NCI-H1436 treated with DMSO at 0.1 percent for 48 hours (cell line): ENCODE measurements at places on chromosomes 2 and 18.
A peak's percentile ranks its signal among the peaks of the same experiment; 100 is the strongest.

- DNase-seq: no peak
These were observed 185.2 kb downstream of the SMAD2 start for GRCh38 chr18:47745227-47745626.

DNA sequence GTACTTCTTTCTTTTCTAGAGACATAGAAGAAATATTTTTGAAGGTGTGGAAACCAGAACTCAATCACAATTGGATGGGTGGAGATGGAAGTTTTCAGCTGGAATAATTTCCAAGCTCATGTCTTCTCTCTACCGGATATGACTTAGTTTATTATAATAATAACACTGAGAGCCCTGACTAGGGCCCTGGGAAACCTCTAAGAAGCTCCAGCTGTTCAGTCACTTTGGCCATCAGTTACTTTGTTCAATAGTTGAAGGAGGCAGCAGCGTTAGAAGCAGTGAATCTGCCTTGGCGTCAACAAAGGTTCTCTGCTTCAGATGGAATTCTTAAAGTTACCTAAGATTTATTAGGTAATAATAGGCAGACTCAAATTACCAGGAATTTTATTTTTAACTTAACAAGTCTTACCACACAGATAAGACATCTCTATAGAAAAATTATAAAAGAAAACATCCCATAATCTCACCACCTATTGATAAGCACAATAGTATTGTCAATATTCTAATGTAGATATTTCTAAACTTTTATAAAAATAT lies 293.8 kb upstream of the CHAC2 start:
- DNase-seq: no peak

DNA sequence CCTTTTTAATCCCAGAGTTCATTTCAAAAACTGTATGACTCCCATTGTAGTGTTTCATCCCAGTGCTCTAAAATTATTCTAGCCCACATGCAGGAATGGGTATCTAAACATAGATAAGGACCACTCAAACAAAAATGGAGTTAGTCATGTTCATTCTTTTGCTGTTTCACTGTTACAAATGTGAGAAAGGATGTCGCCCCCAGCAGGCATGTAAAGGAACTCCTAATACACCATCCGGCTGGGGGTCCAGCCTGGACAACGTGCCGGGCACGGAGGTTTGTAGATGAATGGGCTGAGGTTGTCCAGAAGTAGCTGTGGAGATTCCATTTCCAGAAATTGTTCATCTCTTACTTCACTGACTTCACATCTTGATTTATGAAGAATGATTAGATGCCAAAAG lies 101.9 kb upstream of the RAB12 start:
- DNase-seq: no peak

DNA sequence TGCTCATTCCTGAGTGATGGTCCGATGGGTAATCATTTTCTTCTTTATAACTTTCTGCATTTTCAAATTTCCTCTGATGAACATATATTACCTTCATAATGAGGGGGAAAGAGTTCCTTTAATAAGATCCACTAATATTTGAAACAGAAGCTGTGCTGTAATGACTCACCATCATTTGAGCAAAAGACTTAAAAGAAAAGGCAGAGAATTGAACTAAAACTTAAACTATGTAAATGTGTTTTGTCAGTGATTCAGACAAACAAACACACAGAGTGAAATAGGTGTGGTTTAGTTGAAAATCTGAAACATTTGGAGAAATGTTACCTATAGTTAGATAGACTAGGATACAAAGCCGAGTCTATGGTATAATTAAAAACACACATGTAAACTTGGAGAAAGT lies 209.6 kb downstream of the STK39 start:
- no peak for DNase-seq

- no peak for DNase-seq
These were observed 257.3 kb downstream of the ATAD2B start for GRCh38 chr2:23669413-23670244.

GRCh38 chr2:3108105-3108504 lies 269.5 kb downstream of the EIPR1 start:
- DNase-seq: no peak

- no peak for DNase-seq
These were observed 186.6 kb downstream of the MGAT5 start for GRCh38 chr2:134440336-134440909.

- DNase-seq: no peak
These were observed 63.0 kb upstream of the CPO start for GRCh38 chr2:206876216-206876860.

- no peak for DNase-seq
These were observed 446.1 kb downstream of the ARHGAP15 start for GRCh38 chr2:143575340-143575739.

DNA sequence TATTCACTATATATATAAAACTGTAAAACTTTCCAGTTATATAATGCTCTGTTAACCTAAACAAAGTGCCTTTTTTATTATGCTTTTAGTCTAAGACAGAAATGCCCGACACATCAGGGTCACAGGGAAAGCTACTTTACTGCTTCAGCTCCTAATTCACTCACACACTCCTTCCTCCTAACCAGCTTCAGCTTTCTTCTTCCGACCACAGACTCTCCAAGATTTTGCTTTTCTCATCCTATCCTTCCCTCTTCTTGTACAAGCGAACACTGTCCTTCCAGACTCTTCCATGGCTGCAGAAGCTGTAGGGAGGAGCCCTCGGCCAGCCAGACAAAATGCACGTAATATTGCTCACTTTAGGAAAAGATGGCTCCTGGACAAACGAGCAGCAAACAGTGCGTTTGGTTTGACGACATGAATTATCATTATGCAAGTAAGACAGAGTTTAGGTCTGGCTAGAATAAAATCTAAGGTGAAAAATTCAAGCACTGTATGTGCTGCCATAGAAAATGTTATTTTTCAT lies 47.5 kb upstream of the HNRNPA3 start:
- peak; percentile 10 for DNase-seq
